ENCODE measurements at places on chromosomes 1 and 21.

- DNase-seq: peak; percentile 50
Measured at GRCh38 chr1:160834945-160835565, 27.6 kb downstream of the CD244 start.

- no peak for DNase-seq
Measured at GRCh38 chr1:183198463-183198862, 12.4 kb downstream of the LAMC2 start.

DNA sequence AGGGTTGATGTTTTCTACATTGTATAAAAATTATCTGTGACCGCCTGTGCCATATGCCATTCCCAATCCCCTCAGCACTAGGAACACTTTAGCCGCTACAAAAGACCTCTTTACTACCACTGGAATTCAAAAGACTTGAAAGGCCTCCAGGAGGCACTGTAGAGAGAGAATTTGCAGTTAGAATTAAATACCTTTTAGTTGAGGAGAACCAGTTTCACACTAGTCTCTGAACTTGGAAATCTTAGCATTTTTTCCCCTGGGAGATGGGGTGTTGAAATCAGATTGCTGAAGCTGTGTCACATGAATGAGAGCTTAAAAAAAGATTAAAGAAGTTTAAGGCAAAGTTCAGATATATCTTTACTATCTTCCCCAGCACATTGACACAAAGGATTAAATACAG, 291.0 kb downstream of the ADGRL2 start:
- DNase-seq: no peak

DNA sequence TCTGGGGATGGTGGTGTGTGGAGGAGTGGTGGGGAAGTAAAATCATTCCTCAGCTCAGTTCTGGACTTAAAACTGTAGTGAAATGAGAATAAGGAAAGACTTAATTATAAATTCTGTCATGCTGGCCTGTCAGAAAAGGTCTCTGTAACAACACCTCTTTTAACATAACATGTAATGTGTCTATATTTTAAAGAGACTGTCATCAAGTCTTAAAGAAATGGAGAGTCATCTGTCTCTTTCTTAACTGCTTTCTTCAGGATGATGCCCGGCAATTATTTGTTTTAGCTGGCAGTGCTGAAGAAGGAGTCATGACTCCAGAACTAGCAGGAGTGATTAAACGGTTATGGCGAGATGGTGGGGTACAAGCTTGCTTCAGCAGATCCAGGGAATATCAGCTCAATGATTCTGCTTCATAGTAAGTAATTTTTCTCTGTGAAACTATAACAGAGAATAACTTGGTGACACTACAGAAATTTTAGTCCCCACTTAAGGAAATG, 30.6 kb downstream of the GNAI3 start:
- DNase-seq: no peak

DNA sequence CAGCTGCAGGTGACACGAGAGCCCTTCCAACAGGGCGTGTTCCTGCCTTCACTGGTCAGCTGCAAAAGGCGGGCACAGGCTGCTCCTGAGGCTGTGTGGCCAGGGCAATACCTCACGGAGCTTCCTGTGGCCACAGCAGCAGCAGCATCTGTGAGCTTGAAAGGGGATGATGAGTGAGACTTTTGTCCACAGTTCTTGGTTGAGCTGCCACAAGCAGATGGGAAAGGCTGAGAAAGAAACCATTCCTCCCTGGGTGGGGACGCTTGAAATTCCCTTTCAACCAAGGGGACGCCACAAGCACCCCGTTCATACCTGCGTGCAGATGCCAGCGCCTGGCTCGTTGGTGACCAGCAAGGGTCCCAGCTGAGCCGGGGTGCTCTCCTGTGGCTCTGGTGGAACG, 37.6 kb downstream of the B3GALT5 start:
- DNase-seq: no peak

Measured in immature natural killer cell (primary cell).